ENCODE measurements at places on chromosomes 4 and X.
A peak's percentile ranks its signal among the peaks of the same experiment; 100 is the strongest.

- no peak for DNase-seq
Observed at GRCh38 chrX:136910565-136911035, 30.1 kb upstream of the RBMX start.

- no peak for DNase-seq
Observed at GRCh38 chr4:176789955-176790354, 2.8 kb downstream of the VEGFC start.

DNA sequence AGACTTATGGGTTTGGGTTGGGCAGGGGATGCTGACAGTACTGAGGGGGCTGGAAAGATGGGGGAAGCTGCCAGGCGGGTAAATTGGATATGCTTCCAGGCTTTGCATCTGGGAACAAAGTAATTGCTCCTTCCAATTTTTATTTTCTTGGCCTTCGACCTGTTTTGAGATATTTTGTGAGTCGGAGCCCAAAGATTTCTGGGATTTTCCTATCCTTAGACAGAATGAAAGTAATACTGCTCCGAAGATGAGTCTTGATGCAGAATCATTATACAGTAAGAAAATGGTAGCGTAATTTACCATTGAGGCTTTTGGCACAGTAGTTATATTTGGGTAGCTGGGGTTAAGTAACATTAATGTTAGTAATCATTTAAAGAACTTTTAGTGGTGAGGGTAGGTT is 1.4 kb downstream of the SMARCA5 start:
- no peak for DNase-seq

DNA sequence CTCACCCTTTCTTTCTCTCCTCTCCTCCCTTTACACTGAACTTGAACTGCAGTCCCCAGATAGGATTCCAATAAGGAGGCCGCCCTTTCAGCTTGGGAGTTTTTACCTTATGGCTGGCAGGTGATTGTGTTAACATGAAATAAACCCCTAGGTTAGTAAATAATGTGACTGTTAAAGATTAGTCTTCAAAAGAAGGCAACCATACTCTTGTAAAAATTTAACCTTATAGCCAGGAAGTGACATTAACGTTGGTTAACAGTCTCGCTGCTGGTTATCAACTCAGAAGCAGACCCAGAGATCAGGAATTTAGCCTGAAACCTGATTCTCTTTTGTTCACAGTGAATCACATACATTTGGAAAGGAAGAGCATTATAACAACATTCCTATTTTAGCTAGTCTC is 15.2 kb downstream of the FHDC1 start:
- no peak for DNase-seq

DNA sequence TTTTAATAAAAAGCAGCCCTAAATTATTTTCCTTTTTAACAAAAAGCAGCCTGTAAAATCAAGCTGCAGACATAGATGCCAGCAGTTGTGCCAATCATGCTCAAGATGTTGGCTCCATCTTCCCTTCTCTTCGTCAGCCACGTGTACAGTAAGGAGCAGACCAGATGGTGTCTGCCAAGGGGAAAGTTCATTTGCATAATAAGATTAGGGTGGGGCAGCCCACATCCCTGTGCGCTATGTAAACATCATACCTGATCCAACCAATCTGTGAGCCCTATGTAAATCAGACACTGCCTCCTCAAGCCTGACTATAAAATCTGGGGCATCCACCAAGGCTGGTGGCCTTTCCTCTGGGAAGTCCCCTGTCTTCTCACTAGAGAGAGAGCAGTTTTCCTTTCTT is 23.1 kb upstream of the C1GALT1C1 start:
- DNase-seq: no peak

DNA sequence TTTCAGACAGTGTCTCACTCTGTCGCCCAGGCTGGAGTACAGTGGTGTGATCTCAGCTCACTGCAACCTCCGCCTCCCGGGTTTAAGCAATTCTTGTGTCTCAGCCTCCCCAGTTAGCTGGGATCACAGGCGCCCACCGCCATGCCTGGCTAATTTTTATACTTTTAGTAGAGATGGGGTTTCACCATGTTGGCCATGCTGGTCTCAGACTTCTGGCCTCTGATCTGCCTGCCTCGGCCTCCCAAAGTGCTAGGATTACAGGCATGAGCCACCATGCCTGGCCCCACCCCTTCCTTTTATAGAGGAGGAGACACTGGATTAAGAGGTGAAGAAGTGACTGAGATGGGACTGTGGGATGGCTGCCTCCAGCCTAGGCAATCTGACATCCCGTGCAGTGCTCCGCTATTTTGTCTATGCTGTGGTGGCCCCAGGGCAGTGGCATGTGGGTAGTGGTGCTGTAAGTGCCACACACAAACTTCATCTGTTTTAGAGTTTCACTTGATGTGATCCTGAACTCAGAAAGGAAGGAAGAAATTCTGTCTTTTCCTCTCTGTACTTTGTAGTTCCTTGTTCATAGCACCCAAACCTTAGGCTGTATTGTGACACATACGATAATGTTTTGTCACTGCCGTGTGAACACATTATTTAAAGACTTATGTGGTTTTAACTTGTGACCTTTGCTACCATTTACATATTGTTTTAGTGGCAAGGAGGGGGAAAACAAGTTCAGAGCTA is 48.9 kb downstream of the FNIP2 start:
- DNase-seq: no peak

GRCh38 chr4:151031831-151032605 is 16.9 kb upstream of the LRBA start:
- DNase-seq: no peak

DNA sequence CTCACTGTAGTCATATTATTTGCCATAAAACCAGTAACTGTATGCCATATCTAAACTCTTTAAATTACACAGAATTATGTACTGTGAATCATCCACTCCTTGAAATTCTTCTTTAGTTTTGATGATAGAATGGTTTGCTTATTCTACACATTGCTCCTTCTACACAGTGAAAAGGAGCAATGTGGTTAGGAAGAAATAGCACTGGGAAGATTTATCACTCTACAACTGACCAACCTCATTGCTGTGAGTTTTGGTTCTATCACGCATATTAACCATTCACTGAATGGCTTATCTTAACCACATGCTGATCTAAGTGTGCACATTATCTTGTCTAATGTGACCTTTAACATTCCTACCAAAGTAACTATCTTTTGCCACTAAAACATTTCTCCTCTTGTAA is 415.7 kb upstream of the NDST4 start:
- no peak for DNase-seq

- no peak for DNase-seq
Observed at GRCh38 chr4:54539500-54540029, 118.2 kb upstream of the KIT start.

GRCh38 chr4:43999669-44000068 is 448.9 kb downstream of the KCTD8 start:
- DNase-seq: no peak

DNA sequence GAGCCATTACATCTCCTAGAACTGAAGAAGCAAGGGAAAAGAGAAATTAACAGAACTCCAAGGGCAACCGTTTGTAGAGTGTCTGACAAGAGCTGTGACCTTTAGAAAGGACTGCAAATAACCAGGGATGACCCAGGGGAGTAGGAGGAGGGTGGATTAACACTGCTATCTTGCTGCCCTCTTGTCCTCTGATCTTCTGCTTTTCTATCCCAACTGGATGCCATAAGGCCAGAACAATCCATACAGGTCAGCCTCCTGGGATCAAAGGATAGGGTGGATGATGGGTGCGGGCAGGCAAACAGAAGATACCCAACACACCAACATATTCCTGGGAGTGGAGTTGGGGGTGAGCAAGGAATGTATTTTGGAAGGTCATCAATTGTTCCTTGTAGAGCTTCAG is 19.8 kb upstream of the PDE5A start:
- no peak for DNase-seq

DNA sequence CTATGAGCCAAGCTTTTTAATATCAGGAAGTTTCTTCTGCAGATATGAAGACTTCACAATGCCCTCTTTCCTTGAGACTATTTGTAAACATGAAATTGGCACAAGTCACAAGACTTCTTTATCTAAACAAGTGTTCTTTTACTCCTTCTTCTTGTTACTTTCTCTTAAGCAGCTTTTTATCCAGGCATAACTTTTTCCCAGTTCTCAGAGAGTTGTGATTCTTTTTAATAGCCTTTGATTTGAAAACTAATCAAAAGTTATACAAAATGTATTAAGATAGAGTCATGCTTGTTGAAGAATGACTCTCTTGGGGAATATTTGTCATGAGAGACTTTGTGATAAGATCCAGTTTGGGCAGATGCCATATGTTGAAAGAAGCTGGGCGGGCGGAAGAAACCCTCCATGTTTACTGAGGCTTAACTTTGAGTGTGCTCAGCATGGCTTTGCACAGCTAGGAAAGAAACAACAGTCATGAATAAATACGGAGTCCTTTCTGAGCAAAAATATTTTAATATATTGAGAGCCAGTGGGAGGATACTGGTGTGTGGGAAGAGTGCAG is 39.3 kb downstream of the SYTL5 start:
- DNase-seq: no peak

GRCh38 chr4:183257808-183258207 is 62.3 kb downstream of the CLDN22 start:
- no peak for DNase-seq

- DNase-seq: no peak
Observed at GRCh38 chrX:14010566-14010965, 19.1 kb downstream of the GEMIN8 start.

DNA sequence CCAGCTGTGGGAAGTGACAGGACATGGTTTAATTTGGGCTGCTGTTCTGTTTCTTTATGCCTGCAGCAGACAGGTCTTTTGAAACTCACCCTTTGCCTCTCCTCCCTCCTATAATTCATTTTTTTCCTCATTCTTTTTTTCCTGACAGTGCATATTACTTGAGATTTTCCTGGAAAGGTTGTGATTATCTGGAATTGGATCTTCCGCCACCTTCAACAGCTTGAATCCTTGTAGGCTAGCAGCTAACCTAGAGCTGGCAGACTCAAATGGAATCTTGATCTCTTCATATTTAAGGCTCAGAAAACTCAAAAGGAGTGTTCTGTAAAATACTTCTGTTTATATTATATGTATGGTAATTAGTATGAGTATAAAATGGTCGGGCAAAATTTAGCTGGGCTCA is 49.3 kb upstream of the CLCN4 start:
- no peak for DNase-seq

- DNase-seq: no peak
Observed at GRCh38 chr4:45957353-45957752, 166.5 kb downstream of the GABRG1 start.

DNA sequence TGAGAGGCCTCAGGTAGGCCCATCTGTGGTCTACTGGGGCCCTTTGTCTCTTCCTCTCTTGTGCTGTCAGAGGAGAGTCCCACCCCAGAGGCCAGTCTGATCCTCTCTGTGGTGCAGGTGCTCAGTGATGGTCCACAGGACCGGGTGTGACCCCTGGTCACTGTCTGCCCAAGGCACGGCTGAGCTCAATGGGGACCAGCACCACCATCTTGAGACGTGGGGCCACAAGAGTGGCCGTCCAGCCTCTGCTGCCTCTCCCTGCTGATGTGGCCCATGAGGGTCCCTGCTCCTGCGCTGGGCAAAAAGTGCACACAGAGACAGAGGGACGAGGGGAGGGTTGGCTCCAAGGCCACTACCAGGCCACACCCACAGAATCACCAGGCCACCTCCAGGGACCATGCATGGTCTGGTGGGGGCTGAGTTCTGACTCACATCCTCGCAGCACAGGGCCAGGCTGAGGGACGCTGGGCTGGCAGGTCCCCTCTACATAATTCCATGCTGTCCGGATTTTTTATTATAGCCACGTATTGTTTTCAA is 88.3 kb downstream of the FAM53A start:
- DNase-seq: no peak

GRCh38 chr4:125741825-125742452 is 427.2 kb downstream of the FAT4 start:
- no peak for DNase-seq

GRCh38 chr4:1285790-1286553 is 3.7 kb upstream of the MAEA start:
- peak; percentile 34 for DNase-seq

GRCh38 chrX:78653118-78653822 is 5.9 kb downstream of the RTL3 start:
- no peak for DNase-seq

- DNase-seq: no peak
Observed at GRCh38 chrX:131763674-131764073, 219.8 kb downstream of the OR13H1 start.

DNA sequence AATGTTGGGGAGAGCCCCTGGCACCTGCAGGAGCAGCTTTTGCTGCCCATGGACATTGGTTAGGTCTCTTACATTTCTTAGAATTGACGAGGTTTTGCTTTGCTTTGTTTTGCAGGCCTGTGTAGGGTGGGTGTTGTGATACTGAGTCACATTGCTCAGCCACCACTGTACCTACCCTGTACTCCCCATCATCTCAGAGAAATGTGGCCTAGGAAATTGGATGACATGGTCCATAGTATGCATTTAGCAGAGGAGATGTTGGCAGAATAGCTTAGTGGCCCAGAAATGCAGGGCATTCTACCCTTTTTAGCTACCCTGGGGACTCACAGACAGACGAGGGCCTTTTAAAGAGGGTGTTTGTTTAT is 43.7 kb downstream of the IL21 start:
- no peak for DNase-seq

DNA sequence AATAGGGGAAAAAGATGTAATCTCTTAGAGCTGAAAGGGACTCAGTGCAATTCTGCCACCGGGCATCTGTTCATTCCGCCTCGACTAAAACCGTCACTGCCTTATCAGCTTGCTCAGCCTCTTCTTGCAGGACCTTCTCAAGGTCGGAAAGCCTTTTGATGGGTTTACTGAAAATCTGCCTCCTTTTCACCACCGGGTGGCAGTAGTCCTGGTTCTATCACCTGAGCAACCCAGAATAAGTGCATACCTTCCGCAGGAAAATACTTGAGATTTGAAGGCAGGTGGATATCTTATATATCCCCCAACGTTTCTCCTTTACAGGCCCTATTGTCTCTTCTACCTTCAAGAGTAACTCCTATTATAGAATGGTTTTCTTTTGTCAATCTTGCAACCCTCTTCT is 103.4 kb upstream of the PAK3 start:
- peak; percentile 1 for DNase-seq

DNA sequence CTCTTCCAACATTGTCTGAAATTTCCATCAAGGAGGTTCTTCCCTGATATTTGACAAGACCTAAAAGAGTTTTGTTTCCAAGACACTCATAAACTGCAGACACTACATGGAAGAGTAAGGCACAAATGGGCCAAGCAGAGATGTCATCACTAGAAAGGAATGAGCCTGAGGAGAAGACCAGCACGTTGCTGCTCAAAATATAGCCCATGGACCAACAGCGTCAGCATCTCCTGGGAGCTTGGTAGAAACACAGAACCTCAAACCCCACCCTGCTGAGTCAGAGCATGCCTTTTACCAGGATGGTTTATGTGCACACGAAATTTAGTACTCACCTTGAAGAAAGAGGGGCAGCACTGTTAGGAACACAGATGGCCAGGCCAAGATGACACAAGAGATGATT is 128.7 kb upstream of the MID1 start:
- DNase-seq: no peak

- peak; percentile 55 for DNase-seq
Observed at GRCh38 chrX:48957477-48957826, at the start of gene OTUD5. OTUD5 (minus strand) TSS chrX:48957607; CDS start chrX:48957570, 37 bp downstream.

GRCh38 chr4:80471756-80472155 is 136.2 kb downstream of the CFAP299 start:
- DNase-seq: no peak

Data from stimulated activated CD4-positive, alpha-beta T cell treated with anti-CD3 and anti-CD28 coated beads, Interleukin-12 subunit alpha, Interleukin-12 subunit beta, amount 100 ng/mL, for 24 hours (primary cell).